NCI-H1417 (cell line): ENCODE measurements at places on chromosomes 16 and 17.
A peak's percentile ranks its signal among the peaks of the same experiment; 100 is the strongest.

DNA sequence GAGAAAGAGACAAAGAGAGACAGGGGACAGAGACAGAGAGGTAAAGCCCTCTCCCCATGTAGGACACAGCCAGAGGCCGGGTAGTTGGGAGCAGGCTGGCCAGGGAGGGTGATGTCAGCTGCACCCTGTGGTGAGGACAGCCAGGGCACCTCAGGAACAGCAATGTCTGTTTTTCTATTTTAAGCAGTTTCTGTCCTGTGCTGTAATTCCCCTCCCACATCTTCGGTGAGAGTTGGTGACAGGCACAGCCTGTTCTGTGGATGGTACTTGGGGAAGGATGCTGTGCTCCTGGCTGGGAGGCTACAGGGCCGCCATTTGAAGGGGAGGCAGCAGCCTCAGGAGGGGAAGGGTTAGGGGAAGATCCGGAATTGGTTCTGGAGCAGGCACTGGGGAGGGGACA, 163.5 kb downstream of the SDK2 start:
- DNase-seq = no peak

DNA sequence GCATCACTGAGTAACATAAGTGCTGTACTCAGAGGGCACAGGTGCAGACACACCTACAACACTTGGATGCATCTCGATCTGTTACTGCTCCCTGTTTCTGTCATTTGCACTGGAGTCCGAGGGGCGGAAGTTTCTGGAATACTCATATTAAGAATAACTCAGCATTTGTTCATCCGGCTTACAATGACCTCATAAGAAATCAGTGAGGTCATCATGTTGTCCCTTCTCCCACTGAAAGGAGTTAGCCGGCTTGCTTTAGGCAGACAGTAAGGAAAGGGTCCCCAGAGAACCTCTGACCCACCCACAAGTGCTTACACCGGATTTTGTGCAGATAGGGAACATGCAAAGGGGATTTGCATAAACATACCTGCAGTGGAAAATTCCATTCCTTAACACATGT, 344.7 kb downstream of the HAPSTR1 start:
- no peak for DNase-seq

DNA sequence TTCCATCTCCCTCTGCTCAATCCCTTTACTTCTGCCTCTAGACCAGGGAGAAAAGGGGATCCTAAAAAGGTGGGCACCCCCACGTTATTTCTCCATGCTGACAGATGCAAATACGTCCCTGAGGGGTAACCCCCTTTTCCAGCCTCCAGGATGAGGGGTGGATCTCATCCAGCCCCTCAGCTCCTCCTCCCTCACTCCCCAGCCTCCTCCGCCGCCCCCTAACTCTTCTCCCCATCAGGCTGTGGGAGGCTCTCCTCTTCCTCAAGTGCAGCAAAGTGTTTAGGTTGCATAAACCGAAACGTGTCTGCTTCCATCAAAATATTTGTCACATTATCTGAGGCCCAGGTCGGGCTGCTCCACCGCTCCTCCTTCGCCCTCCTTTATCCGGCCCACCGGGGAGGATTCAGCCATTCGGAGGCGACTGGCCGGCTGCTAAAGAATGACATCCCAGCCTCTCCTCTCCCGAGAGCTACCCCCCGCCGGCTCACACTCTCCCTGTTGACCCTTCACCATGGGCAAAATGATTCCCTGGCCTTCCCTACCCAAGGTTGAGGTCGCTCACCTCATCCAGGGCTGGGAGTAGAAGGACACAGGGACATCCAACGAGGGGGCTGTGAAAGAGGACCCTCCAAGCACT, 1.2 kb upstream of the C1QL1 start:
- DNase-seq = no peak

- no peak for DNase-seq
These were observed 23.6 kb downstream of the SCPEP1 start for GRCh38 chr17:57001541-57001940.

DNA sequence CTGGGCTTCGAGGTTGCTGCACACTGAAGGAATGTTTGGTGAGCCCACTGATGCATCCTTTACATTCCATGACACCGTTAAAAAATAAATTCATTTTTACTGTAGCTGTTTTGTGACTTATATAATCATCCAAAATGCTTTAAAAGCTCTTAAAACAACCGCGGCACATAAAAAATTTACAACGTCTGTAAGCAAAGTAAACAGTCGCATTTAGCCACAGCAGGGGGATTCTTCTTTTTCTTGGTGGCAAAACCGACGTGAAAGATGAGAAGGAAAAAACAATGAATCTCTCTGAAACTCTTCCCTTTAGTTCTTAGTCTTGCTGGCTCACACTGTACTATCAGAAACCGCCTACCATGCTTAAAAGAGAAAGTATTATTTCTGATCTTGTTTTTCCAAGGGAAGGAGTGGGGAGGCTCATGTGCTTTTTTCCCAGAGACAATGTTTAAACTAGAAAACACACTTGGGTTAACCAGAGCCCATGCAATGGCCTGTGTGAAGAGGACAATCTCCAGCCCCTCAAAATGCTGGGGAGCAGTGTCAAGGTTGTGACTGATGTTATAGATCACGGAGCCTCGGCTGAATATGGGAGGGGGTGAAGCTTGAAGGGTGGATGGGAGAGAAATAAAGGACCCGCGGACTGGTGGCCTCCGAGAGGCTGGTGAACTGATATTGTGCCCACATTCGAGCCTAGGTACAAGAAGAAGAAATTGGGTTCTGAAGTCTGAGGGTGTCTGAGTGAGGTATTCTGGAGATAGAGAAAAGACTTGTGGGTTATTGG, 91.1 kb downstream of the IRF8 start:
- DNase-seq = no peak

DNA sequence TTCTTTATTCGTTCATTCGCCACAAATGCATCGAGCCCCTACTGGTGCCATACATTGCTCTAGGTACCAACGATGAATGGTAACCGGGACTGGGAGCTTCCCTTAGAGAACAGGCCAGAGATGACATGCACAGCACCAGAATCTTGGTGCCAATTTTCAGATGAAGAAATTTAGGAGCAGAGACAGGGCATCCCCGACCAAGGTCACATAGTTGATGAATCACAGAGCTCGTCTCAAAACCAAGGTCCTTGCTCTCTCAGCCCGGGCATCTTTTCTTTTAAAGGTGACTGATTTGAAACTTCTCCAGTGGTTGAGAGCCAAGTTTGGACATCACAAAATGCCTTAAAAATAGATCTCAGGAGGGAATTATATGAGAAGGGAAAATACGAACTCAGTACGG, 73.2 kb upstream of the C16orf82 start:
- no peak for DNase-seq

GRCh38 chr17:58215685-58216084, 3.4 kb downstream of the MKS1 start:
- DNase-seq = no peak

GRCh38 chr16:17812771-17813170, 342.0 kb upstream of the XYLT1 start:
- no peak for DNase-seq

- DNase-seq = no peak
These were observed 10.7 kb downstream of the CACNA1H start for GRCh38 chr16:1163567-1164055.

DNA sequence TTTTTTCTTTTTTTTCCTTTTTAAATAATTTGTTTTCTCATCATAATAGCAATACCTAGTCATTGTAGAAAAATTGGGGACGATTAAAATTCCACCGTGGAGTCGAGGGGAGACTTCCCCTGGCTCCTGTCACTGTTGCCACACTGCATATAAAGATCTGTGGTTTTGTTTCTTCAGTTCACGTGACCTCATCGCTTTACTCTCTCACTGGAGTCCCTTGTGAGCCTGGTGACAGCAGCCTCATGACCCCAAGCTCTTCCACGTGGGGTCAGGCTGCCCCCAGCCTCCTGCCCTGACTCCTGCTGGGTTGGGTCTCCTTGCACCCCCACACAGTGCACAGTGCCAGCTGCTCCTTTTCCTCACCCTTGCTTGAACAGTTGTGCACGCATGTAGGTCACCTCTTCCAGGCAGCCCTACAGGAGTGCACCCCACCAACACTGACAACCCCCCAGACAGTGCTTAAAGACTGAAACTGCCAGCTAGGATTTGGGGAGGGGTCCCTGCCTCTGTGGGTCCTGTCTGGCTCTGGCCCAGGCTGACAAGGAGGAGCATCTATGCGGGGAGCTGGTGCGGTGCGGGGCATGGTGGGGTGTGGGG, 7.3 kb upstream of the METRNL start:
- no peak for DNase-seq

DNA sequence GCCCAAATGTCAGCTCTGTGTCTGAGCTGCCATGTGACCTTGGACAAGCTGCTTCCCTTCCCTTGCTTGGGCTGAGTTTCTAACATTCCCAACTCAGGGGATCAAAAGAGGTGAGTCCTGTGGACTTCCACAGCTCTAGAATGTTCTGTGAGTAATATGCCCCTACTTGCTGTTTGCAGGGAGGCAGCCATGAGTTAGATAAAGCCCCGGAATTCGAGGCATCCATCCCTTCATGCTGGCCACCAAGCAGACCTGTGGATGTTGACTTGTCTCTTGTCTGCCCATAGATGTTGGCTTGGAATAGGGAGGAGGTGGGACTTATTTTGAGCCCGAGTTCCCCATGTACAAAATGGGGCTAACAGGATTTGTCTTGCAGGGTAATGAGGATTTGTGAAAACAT, 36.2 kb downstream of the KSR1 start:
- no peak for DNase-seq

GRCh38 chr17:19718613-19719354, 2.4 kb upstream of the SLC47A2 start:
- no peak for DNase-seq

GRCh38 chr16:9943121-9943520, 239.1 kb downstream of the GRIN2A start:
- DNase-seq = no peak

GRCh38 chr16:64826374-64826773, 295.5 kb downstream of the CDH11 start:
- no peak for DNase-seq

- no peak for DNase-seq
These were observed 37.5 kb upstream of the CCR7 start for GRCh38 chr17:40602445-40603443.

DNA sequence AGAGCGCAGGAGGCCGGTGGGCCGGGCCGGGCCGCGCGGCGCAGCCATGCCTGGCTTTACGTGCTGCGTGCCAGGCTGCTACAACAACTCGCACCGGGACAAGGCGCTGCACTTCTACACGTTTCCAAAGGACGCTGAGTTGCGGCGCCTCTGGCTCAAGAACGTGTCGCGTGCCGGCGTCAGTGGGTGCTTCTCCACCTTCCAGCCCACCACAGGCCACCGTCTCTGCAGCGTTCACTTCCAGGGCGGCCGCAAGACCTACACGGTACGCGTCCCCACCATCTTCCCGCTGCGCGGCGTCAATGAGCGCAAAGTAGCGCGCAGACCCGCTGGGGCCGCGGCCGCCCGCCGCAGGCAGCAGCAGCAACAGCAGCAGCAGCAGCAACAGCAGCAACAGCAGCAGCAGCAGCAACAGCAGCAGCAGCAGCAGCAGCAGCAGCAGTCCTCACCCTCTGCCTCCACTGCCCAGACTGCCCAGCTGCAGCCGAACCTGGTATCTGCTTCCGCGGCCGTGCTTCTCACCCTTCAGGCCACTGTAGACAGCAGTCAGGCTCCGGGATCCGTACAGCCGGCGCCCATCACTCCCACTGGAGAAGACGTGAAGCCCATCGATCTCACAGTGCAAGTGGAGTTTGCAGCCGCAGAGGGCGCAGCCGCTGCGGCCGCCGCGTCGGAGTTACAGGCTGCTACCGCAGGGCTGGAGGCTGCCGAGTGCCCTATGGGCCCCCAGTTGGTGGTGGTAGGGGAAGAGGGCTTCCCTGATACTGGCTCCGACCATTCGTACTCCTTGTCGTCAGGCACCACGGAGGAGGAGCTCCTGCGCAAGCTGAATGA, 606 bp downstream of the THAP11 start:
- peak; percentile 39 for DNase-seq

DNA sequence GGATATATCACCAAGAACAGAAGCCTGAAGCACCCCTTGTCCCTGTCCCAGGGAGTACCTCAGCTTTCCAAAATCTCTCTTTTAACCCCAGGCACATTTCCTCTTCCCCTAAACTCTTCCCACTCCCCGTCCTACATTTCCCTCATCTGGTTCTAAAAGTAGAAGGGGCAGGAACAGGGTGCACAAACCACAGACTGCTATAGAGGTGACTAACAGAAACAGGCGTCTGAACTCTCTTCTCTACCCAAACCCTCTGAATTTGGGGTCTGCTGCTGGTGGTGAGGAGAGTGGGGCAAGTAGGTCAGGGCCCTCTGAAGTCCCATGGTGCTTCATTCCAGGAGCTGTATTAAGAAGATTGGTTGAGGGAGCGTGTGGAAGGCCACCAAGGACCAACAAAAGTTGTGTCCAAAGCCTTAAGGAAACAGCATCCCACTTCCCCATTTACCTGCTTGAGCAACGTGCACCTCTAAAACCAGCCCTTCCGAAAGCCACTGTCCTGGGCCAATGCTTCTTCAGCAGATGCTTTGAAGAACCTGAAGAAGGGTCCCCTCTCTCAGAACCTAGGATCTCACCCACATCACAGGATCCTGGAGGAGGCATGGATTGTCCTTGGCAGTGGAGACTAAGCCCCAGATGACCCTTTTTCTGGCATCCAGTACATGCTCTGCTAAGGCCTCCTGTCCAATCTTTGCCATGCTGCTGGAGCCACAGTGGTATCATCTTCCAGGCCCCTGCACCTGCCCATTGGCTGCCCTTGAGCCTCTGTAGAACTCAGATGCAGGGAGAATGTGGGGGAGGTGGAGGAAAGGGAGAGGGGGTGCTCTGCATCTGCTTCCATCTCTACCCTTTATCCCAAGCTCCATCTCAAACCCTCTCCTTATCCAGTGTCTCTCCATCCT, 5.7 kb upstream of the NR1D1 start:
- no peak for DNase-seq

DNA sequence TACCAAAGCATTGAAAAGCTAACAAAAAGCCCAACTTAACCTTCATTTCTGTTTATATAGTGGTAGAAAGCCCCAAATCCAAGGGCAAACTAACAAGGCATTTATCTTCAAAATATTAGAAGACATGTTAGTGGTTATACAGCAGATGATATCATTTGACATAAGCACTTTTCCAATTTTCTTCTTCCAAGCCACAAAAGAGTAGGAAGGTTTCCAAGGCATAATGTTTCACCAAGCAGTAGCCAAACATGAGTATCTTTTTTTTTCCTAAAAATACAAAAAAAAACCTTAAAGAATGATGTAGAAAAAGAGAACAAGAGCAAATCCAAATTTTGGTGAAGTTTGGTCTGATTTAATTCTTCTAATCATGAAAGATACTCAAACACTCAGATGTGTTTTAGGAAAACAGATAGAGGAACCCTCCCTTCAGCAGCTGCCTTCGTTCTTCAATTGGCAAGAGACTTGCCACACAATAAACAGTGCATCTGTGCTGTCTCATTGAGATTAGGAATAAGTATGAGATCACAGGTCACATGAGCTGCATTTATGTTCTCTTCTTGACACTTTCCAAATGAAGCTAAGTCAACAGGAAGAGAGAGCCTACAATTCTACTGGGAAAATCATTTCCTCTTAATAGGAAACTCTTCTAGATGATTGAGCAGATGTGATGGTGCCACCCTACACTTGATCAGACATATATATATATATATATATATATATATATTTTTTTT, 106.7 kb downstream of the TTC19 start:
- DNase-seq = peak; percentile 0
